Heart left ventricle (tissue), 16 donors: ENCODE measurements at places on chromosomes 5 and 9. TPM values are rescaled to one million over a fixed set of nuclear protein-coding genes. Genes with fewer than 3 reads are reported as not detected.

DNA sequence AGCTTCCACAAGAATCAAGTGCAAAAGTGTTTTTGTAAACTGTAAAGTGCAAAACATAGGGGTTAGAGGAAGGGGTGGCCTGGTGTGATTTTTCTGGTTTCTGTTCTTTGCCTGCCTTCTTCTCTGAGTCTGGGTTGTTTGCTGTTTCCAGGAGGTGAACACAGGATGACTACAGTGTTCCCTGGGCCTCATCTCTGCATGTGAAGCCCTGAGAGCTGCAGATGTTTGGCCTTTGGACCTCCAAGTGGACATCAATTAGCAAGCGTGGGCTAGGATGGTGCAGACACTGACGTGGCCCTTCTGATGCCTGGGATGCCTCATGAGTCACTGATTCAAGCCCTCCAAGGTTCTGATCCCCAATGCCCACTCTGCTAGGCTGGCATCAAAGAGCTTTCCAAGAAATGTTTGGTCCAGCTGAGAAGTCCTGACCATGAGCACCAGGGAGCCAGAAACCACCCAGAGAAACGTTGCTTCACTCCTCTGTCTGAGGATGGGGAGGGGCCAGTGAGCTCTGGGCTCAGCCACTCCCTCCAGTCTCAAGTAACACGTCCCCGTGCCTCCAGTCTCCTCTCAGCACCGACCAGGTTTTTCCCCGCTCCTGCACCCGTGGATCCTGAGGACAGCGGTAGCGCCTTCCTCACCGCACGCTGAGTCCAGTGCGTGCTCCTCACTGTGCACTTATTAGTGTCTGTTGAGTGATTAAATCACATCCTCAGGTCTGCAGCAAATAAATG lies 7.6 kb downstream of the IL9 start:
- H3K27me3 ChIP-seq, result no peaks in the 10 kb centered on the region
- no peaks in the 10 kb centered on the region for H3K36me3 ChIP-seq
- no peak for DNase-seq
- peaks cover 9% of the 10 kb centered on the region for H3K4me1 ChIP-seq
- H3K27ac ChIP-seq, result no peak overlapping the region

Gene GLRX
- total RNA-seq, result 239 TPM

GRCh38 chr9:36762958-36763357 lies 190.3 kb downstream of the MELK start:
- no peak overlapping the region for H3K27ac ChIP-seq
- H3K27me3 ChIP-seq, result peaks cover 20% of the 10 kb centered on the region
- no peaks in the 10 kb centered on the region for H3K36me3 ChIP-seq
- DNase-seq, result no peak
- H3K4me1 ChIP-seq, result no peaks in the 10 kb centered on the region

Gene RMRP
- total RNA-seq, result 5,764 TPM

GRCh38 chr5:171476701-171477100 lies 57.3 kb downstream of the FGF18 start:
- H3K27me3 ChIP-seq, result no peaks in the 10 kb centered on the region
- H3K4me3 ChIP-seq, result no peak overlapping the region
- H3K4me1 ChIP-seq, result peaks cover 4% of the 10 kb centered on the region
- no peak for DNase-seq
- H3K27ac ChIP-seq, result no peak overlapping the region
- H3K36me3 ChIP-seq, result no peaks in the 10 kb centered on the region

DNA sequence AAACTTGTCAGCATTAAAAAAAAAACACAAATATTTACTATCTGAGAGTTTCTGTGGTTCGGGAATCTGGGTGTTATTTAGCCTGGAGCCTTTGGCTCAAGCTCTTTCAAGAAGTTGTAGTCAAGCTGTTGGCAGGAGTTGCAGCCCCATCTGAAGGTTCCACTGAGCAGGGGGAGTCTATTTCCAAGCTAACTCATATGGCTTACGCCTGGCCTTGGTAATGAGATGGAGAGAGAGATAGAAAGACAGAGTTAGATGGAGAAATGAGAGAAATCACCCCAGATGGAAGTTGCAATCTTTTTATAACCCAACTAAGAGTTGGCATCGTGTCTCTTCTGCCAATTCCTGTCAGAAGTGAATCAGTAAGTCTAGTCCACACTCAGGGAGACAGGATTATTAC lies 1075.2 kb upstream of the SEMA6A start:
- H3K36me3 ChIP-seq, result no peaks in the 10 kb centered on the region
- H3K4me1 ChIP-seq, result no peaks in the 10 kb centered on the region
- H3K27ac ChIP-seq, result no peak overlapping the region
- no peak overlapping the region for H3K4me3 ChIP-seq

Gene TTC39B
- total RNA-seq, result 1.7 TPM

DNA sequence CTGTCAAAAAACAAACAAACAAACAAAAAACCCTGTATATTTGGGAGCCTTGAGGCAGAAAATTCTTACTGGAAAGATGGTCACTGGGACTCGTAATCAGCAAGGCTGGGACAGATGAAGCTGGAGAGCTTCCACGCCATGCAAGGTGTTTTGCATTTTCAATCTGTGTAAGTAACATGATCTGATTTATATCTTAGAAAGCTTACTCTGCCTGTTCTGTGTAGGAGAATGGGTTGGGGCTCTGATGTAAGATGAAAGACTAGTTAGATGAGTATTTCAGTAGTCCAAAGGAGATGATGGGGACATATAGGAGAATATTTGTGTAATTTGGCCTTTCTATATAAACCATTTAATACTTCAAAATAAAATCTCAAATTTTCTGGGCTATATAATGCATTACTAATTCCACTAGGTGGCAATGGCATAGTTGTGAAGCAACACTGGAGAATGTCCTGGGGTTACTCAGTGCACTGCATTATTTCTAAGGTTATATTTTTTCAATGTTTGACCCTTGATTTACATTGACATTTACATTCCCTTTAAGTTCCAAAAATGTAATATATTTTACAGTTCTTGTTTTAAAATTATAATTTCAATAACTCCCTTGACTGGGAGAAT lies 21.9 kb upstream of the FSD1L start:
- H3K27me3 ChIP-seq, result no peaks in the 10 kb centered on the region
- DNase-seq, result no peak
- H3K4me3 ChIP-seq, result no peak overlapping the region
- no peaks in the 10 kb centered on the region for H3K4me1 ChIP-seq

Gene DMGDH
- total RNA-seq, result 2.2 TPM

Gene SPATA31D1
- total RNA-seq, result 0.07 TPM

GRCh38 chr9:126608551-126608950 lies 5.2 kb upstream of the LMX1B start:
- H3K27me3 ChIP-seq, result peaks cover 47% of the 10 kb centered on the region
- peaks cover 25% of the 10 kb centered on the region for H3K4me1 ChIP-seq
- no peak for DNase-seq
- H3K36me3 ChIP-seq, result no peaks in the 10 kb centered on the region
- H3K27ac ChIP-seq, result no peak overlapping the region

Gene C9orf40
- 2.1 TPM for total RNA-seq

- H3K4me3 ChIP-seq, result no peak overlapping the region
- no peak overlapping the region for H3K27ac ChIP-seq
- H3K36me3 ChIP-seq, result no peaks in the 10 kb centered on the region
- H3K4me1 ChIP-seq, result peaks cover 18% of the 10 kb centered on the region
- DNase-seq, result no peak
Measured at GRCh38 chr9:27129221-27129620, 20.2 kb downstream of the TEK start.

Gene PCDHA11
- not detected for total RNA-seq

DNA sequence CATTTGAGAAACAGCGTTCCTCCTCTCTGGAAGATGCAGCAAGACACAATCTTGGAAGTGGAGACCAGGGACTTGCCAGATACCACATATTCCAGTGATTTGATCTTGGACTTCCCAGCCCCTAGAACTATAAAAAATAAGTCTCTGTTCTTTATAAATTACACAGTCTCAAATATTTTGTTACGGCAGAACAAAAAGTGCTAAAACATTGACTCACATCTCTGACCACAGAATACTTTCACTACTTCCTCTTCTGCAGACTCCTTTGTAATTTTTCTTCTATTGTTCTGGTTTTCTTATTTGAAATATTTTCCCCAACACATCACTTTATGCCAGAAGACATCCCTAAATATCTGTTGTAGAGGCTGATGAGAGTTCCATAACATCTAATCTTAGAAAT lies 706.1 kb upstream of the CDH18 start:
- H3K27ac ChIP-seq, result no peak overlapping the region
- no peaks in the 10 kb centered on the region for H3K36me3 ChIP-seq

Gene CKMT2
- 1,361 TPM for total RNA-seq

- no peaks in the 10 kb centered on the region for H3K27me3 ChIP-seq
- H3K4me1 ChIP-seq, result no peaks in the 10 kb centered on the region
Measured at GRCh38 chr9:31112491-31112890, 1272.0 kb upstream of the ACO1 start.

DNA sequence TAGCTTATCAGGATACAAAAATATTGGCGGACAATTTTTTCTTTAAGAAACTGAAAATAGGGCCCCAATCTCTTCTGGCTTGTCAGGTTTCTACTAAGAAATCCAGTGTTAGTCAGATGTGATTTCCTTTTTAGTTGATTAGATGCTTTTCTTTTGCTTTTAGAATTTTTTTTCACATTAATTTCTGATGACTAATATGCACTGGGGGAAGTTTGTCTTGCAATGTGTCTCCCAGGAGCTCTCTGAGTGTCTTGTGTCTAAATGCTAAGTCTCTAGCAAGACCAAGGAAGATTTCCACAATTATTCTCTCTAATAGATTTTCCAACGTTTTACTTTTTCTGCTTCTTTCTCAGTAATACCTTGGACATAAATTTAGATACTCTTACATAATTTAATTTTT lies 559.8 kb upstream of the TYRP1 start:
- no peaks in the 10 kb centered on the region for H3K4me1 ChIP-seq
- no peaks in the 10 kb centered on the region for H3K36me3 ChIP-seq
- no peaks in the 10 kb centered on the region for H3K27me3 ChIP-seq
- DNase-seq, result no peak

- no peaks in the 10 kb centered on the region for H3K4me1 ChIP-seq
- H3K4me3 ChIP-seq, result no peak overlapping the region
- H3K36me3 ChIP-seq, result peaks cover 65% of the 10 kb centered on the region
- H3K27me3 ChIP-seq, result no peaks in the 10 kb centered on the region
- no peak for DNase-seq
Measured at GRCh38 chr9:137804908-137805630, 72.5 kb upstream of the CACNA1B start.

DNA sequence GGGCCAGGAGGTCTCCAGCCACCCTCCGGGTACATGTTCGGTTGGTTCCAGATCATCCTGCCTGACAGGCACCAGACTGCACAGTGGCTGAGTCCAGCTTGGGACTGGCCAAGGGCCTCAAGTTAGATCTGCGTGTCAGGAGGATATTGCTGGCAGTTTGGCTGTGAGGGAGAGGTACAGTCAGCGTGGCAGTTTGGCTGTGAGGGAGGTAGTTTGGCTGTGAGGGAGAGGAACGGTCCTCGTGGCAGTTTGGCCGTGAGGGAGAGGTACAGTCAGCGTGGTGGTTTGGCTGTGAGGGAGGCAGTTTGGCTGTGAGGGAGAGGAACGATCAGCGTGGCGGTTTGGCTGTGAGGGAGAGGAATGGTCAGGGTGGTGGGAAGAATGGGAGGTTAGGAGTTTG lies 39.0 kb downstream of the CACNA1B start:
- H3K4me3 ChIP-seq, result no peak overlapping the region
- no peak overlapping the region for H3K27ac ChIP-seq
- H3K36me3 ChIP-seq, result no peaks in the 10 kb centered on the region
- H3K27me3 ChIP-seq, result no peaks in the 10 kb centered on the region
- no peaks in the 10 kb centered on the region for H3K4me1 ChIP-seq

DNA sequence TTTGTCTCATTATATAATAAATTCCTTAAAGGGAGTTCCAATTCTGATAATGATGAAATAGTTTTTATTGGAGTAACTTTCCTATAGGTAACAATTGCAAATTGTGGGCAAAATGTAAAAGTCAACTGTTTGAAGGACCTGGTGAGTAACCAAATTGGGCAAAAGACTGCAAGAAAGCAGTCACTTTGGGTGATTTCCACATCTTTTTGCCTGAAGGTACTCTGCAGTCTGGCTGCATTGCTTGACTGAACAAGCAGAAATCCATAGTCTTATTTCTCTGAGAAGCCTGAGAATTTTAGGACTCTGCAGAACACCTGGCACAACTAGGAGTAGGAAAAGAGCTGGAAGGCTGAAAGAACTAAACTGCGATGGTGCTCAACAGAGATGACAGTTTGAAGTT lies 114.9 kb downstream of the HOMER1 start:
- no peak for DNase-seq
- H3K36me3 ChIP-seq, result peaks cover 33% of the 10 kb centered on the region
- H3K4me3 ChIP-seq, result no peak overlapping the region
- H3K4me1 ChIP-seq, result no peaks in the 10 kb centered on the region
- H3K27ac ChIP-seq, result no peak overlapping the region
- no peaks in the 10 kb centered on the region for H3K27me3 ChIP-seq

Gene DMRT2
- total RNA-seq, result not detected

Gene OLFM1
- total RNA-seq, result 11.8 TPM

Gene IFNA21
- total RNA-seq, result not detected

DNA sequence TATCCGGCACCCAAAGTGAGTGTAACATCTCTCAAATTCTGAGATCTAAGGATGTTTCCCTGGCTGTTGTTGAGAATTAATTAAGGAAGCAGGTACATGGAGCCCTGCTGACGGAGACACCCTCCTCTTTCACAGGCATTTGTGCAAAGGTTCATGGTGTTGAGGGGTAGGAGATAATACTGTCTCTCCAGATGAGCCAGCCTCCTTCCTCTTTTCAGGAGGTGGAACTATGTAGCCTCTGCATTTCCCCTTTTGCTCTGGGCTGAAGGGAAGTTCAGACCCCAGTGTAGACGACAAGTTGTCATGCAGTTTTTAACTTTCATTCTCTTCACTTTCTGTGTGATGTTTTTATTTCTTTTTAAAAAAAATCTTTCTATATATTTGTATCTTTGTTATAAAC lies 107.5 kb downstream of the GALNT10 start:
- peaks cover 34% of the 10 kb centered on the region for H3K36me3 ChIP-seq
- H3K27ac ChIP-seq, result no peak overlapping the region
- H3K4me3 ChIP-seq, result no peak overlapping the region
- no peak for DNase-seq
- H3K4me1 ChIP-seq, result peaks cover 14% of the 10 kb centered on the region

Gene PPIC
- total RNA-seq, result 37.9 TPM

DNA sequence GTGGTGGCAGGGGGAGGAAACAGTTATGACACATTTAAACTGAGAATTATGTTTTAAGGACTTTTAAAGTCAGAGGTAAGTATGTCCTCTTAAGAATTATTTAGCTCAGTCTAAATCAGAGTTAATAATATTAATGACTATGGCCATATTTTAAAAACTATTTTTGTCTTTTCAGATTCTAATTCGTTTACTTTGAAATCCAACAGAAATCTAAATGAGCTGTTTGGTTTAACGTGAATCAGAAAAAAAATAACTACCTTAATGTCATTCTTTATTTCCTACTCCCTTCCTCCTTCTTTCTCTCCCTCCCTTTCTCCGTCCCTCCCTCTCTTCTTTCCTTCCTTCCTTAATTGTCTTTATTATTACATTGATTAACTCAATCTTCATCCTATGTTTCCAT lies 14.7 kb downstream of the C1QTNF3 start:
- no peak overlapping the region for H3K27ac ChIP-seq
- H3K27me3 ChIP-seq, result no peaks in the 10 kb centered on the region
- no peak for DNase-seq
- no peak overlapping the region for H3K4me3 ChIP-seq
- no peaks in the 10 kb centered on the region for H3K36me3 ChIP-seq

DNA sequence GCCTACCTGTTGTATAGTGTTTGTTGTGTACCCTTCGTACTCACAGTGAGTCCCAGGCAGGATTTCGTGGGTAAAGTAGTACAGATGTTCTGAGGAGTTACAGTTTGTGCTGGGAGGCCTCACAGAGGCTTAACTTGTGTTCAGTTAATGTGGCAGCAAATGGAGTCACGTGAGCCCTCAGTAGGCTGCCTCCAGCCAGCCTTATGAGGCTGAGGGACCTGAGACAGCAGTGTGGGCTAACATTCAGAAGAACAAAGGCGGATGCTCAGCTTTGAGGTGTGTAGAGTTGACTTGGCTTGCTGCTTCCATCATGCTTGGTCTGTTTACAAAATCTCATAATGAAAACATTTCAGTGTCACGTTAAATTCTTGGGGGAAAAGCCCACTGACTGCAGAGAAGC lies 118.1 kb downstream of the TRIO start:
- H3K36me3 ChIP-seq, result no peaks in the 10 kb centered on the region
- no peak overlapping the region for H3K27ac ChIP-seq
- no peak for DNase-seq
